ENCODE measurements at places on chromosomes 7 and 10. TPM values are rescaled to one million over a fixed set of nuclear protein-coding genes. Genes with fewer than 3 reads are reported as not detected.

Gene GPR37
- not detected for total RNA-seq

Gene FKBP6
- not detected for total RNA-seq

Gene CALN1
- total RNA-seq = 0.18 TPM

Gene CYP26C1
- not detected for total RNA-seq

Gene GBX1
- not detected for total RNA-seq

Gene RBM33
- 182 TPM for total RNA-seq

Gene EIF5AL1
- total RNA-seq = 0.14 TPM

Gene PTPRN2
- 2.5 TPM for total RNA-seq

Gene HTR5A
- not detected for total RNA-seq

Gene LLCFC1
- not detected for total RNA-seq

Gene JMJD1C
- total RNA-seq = 125 TPM

Gene ELN
- not detected for total RNA-seq

Gene JCAD
- total RNA-seq = 0.07 TPM

Gene AQP1
- total RNA-seq = not detected

Gene SCIN
- total RNA-seq = not detected

Gene ZSWIM8
- 157 TPM for total RNA-seq

Gene FAM25G
- not detected for total RNA-seq

Gene PRR15
- total RNA-seq = not detected

Gene PWWP2B
- total RNA-seq = 29.5 TPM

Gene PLAC9
- not detected for total RNA-seq

Gene TAS2R4
- 0.83 TPM for total RNA-seq

Gene SLC26A5
- total RNA-seq = not detected

Gene SPDYE6
- not detected for total RNA-seq

Gene SFR1
- 19.1 TPM for total RNA-seq

Gene MYL10
- not detected for total RNA-seq

Gene DPYSL4
- 1.0 TPM for total RNA-seq

Gene PRKCQ
- 69.5 TPM for total RNA-seq

Gene TUBB8
- not detected for total RNA-seq

Gene RTKN2
- 0.31 TPM for total RNA-seq

Gene MAT1A
- total RNA-seq = not detected

Gene NUDCD3
- total RNA-seq = 79.9 TPM

Measured in natural killer cell (primary cell).